Activated naive CD8-positive, alpha-beta T cell treated with anti-CD3 and anti-CD28 coated beads, Interleukin-2, amount 10 ng/mL, durations not matched to agents 7 days and 5 days (primary cell): ENCODE measurements at places on chromosomes 2 and 18. TPM values are rescaled to one million over a fixed set of nuclear protein-coding genes. Genes with fewer than 3 reads are reported as not detected.

DNA sequence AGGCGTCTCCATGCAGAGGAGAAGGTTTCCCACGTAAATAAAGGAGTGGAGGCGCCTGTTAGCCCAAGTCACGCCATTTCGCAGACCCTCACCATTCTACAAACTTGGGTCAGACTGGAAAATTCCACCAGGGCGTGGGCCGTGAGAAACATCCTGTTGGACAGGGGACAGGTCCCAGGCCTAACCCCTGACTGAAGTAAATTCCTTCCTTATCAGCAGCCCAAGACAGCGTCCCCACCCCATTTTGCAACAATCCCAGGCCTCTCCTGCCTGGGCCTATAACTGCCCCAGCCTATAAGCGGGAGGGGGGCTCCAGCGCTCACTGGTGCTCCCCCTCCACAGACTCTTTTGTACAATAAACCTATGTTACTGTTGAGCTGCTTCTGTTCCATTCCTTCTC lies 57.3 kb upstream of the CBLN2 start:
- no peak for DNase-seq

DNA sequence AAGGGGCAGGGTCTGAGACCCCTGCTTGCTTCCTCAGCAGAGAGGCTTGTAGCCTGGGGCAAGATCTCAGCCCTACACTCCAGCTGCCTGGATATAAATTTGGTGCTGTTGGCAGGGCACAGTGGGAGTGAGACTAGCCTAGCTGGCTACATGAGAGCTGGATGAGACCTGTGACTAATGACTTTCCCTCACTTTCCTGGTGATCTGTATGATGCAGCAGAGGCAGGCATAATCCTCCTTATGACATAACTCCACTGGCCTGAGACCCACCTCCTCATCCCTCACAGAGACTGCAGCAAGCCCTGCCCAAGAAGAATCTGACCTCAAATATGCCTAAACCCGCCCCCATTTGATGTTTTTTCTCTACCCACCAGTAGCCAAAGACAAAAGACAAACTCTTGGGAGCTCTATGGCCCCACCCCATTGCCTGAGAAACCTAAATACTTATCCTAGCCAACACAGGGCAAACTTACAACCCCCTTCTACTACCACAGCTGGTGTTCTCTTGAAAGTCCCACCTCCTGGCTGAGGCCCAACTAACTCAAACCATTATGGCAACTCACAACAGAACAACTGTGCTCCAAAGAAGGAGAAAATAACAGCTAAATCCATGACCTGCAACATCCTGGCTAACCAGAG lies 102.7 kb downstream of the NR4A2 start:
- no peak for DNase-seq

DNA sequence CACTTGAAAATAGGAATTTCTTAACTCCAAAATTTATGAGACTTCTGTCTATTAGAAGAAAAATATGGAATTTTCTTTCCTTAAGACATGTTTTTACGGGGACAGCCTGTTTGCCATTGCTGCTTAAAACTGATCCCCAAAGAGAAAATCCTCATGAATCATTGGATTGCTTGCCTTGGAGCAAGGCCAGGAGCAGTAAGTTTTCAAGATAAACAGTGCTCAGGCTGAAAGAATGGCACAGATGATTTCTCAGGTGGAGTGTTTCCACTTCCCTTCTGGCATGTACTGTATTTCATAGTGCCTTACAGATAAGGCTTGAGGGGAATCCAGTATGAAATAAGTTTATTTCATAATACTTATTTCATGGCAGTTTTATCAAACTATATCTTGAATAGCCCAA lies 74.3 kb upstream of the MMADHC start:
- no peak for DNase-seq

SP5 gene
- total RNA-seq = not detected

ALPG gene
- not detected for total RNA-seq

DNA sequence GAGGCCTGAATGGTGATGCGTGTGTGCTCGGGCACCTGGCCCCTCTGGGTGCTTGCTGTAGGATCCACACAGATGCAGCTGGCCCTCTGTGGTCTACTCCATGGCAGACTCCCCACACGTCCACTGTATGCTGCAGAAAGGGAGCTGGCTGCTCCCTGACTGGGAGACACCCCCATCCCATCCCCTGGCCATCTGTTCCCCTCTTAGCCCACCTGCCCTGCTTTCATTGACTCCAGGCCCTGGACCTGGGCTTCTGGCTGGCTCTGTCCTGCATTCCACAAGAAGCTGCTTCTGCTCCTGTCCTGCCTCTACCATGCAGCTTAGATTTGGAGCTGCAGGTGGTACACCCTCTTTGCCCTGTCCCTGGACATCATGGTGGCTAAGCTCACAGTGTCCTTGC lies 80.1 kb downstream of the FHOD3 start:
- DNase-seq = no peak

- DNase-seq = no peak
These were observed 11.2 kb upstream of the ANKRD53 start for GRCh38 chr2:70967189-70967588.

- DNase-seq = no peak
These were observed 288.5 kb downstream of the SP3 start for GRCh38 chr2:173676647-173677046.

DNA sequence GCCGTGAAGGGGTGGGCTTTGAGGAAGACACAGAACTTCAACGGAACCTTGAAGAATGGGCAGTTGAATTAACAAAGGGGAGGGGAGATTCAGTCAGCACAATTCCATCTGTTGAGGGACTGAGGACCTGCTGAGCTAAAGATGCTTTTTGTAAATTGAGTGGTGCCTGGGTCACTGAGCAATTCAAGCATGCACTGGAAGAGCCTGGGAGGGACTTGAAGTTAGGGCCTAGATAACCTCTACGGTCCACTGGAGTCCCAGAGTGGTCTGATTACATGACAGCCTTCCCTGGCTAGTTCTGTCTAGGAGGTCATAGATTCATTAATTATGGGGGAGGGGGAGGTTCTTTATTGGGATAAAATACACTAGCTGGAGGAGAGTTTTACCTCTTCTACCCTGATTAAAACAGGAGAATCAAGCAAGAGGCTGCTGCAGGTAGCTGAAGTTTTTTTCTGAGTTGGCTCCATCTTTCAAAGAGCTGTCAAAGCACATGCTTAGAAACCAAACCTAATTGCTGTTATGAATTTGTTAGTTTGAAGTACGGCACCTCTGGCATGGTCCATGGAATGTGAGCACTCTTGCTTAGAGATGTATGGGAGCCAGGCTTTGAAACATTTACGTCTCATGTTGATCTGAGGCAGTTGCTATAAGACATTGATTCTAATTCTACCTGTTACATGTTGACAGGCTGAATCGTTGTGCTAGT lies 290.2 kb downstream of the PRKCE start:
- DNase-seq = no peak

GRCh38 chr2:144832048-144832447 lies 312.1 kb upstream of the ZEB2 start:
- DNase-seq = no peak
